Activated CD8-positive, alpha-beta memory T cell treated with anti-CD3 and anti-CD28 coated beads, Interleukin-2, amount 50 U/mL, for 48 hours (primary cell): ENCODE measurements at places on chromosomes 6 and 20.

- no peak for DNase-seq
Measured at GRCh38 chr6:125164696-125165095, 11.1 kb downstream of the TPD52L1 start.

GRCh38 chr6:158837684-158838625 is 18.8 kb upstream of the EZR start:
- DNase-seq: no peak

GRCh38 chr20:13042458-13042794 is 33.7 kb downstream of the SPTLC3 start:
- DNase-seq: no peak

GRCh38 chr6:12001004-12001705 is 11.0 kb upstream of the HIVEP1 start:
- DNase-seq: no peak

GRCh38 chr20:38834868-38835267 is 29.4 kb downstream of the PPP1R16B start:
- no peak for DNase-seq

DNA sequence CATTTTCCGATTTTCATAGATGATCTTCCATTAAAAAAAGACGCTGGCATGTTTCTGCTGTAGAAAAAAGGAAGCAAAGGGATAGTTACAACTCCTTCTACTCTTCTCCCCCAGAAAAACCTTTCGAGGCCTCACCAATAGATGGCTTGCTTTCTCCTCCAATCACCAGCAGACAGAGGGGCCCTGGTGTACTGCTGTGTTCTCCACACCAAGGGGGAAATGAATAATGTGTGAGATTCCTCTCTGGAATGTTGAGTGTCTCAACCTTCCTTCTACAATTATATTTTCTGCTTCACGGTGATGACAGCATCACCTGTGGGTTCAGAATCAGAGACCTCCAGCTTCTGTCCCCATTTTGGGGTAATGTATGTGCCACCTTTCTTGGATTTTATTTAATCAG is 185.7 kb upstream of the FLRT3 start:
- no peak for DNase-seq

GRCh38 chr6:26183237-26183580 is 96.0 kb downstream of the HFE start:
- DNase-seq: no peak

- no peak for DNase-seq
Measured at GRCh38 chr6:157137501-157137900, 185.8 kb downstream of the TMEM242 start.

GRCh38 chr6:85561750-85562357 is 31.8 kb downstream of the SNX14 start:
- DNase-seq: no peak

- no peak for DNase-seq
Measured at GRCh38 chr6:48429021-48429420, 318.0 kb upstream of the PTCHD4 start.

DNA sequence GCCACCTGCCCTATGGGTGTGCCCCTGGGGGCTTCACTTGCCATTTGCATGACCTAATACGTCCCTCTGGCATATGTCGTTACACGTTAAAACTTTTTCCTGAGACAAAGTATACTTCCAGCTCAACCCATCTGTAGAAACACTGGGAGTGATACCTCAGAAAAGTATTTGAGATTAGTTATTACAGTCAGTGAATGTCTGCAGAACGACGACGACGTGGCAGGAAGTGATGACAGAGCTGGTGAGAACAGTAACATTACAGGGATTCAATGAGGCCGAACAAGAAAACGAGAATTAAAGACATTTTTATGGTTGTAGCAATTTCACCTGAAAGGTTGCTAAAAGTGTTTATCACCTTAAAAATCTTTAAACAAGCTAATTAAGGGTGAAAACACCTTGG is 40.2 kb downstream of the SASH1 start:
- no peak for DNase-seq

DNA sequence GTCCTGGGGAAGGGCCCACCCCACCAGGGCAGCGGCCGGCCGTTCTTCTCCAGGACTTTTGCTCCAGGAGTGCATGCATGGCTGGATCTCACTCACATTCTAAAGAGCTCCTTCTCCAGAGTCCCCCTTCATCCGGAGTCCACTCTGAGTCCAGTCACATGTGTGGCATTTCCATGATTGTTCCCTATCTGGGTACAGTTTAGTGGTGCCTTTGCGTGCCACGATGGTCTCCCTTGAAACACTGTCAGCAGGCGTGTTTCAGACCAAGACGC is 20.9 kb downstream of the OSBPL2 start:
- DNase-seq: no peak

DNA sequence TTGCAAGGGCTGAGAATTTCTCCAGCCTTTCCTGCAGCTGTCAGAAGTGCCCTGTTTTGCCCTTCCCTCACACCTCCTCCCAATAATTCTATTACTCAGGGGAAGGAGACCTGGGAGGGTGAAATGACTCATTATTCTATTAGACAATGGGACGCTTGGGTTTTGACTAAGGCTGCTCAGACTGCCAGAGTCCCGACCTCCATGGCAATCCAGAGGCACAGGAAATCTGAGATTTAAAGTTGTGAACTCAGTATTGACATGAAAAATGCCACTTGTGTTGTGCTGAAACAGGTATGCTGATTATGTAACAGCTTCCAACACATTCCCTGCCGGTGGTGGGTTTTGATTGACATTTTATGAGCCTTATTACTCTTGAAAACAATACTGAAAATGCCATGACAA is 625.9 kb upstream of the FLRT3 start:
- no peak for DNase-seq

GRCh38 chr6:28266563-28266961 is 381 bp upstream of the ZSCAN26 start:
- no peak for DNase-seq

DNA sequence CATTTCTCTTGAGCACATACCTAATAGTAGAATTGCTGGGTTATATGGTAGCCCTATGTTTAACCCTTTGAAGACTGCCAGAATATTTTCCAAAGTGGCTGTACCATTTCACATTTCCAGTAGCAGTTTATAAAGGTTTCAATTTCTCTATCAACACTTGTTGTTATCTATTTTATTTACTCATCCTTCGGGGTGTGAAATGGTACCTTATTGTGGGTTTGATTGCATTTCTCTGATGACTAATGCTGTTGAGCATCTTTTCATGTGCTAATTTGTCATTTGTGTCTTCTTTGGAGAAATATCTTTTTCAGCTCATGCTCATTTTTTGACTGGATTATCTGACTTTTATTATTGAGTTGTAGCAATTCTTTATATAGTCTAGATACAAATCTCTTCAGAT is 5.4 kb downstream of the ENPP4 start:
- no peak for DNase-seq

DNA sequence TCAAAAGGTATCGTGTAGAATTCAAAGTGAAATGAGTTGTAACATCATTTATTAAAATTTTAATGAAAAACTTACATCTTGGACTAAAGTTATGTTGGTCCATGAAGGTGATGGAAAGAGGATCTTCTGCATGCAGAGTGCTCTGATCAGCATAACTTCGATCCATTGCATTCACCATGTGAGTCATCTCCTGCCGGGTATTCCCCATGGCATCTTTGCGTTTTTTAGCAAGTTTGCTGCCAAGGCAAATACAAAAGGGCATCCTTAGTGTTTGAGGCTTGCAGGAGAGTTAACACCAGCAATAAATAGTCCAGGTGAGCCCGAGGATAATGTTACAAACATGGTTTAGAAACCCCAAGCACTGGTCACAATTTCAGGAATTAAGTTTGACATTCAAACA is 104.2 kb upstream of the THEMIS start:
- DNase-seq: no peak

GRCh38 chr6:2353412-2354137 is 108.2 kb upstream of the GMDS start:
- DNase-seq: peak; percentile 63

GRCh38 chr6:14174996-14175395 is 57.4 kb downstream of the CD83 start:
- no peak for DNase-seq

DNA sequence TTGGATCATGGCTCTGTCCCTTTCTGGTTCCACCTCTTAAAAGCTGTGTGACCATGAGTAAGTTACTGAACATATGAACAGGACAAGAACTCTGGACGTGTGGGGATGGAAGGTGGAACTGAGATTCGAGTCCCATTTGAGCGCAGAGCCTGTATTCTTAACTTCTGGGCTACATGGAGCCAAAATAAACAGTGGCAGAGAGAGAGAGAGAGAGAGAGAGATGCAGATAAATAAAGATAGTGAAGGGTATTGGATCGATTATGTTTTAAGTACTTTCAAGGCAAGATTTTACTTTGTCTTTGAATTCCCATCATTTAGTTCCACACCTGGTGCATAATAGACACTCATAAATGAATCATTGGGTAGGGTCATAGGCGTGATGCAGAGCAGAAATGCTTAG is 39.7 kb downstream of the SLC35D3 start:
- no peak for DNase-seq

GRCh38 chr6:68776354-68776753 is 141.3 kb downstream of the ADGRB3 start:
- DNase-seq: no peak
